ENCODE measurements at places on chromosomes 12 and 14.

GRCh38 chr12:89576572-89577220 is 50.8 kb upstream of the POC1B start:
- no peak for DNase-seq

GRCh38 chr12:104473374-104473983 is 16.7 kb downstream of the CHST11 start:
- peak; percentile 65 for DNase-seq

GRCh38 chr14:44963775-44964380 is 1.9 kb downstream of the TOGARAM1 start:
- no peak for DNase-seq

DNA sequence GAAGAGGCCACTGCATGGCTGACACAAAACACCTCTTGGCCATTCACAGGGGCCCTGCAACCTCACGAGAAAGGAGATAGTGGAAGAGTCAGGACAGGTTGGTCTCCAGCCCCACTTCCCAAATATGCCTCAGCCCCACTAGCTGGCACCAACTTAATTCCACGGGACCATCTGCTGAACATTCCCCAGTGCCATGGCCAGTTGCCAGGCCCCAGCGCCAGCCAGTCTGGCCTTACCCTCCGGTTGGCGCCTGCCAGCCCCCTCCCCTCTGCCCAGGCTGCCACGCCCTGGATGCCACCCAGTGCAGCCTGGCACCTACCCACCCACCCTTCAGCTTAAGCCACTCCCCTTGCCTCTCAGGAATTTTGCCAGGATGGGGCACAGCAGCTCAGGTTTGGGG is 21.2 kb upstream of the HSPB8 start:
- no peak for DNase-seq

- no peak for DNase-seq
These were observed 15.7 kb upstream of the FIGNL2 start for GRCh38 chr12:51863933-51864832.

- DNase-seq = no peak
These were observed 592.5 kb upstream of the USP15 start for GRCh38 chr12:61667676-61668075.

- DNase-seq = no peak
These were observed 569 bp upstream of the RGS6 start for GRCh38 chr14:71931492-71932228.

DNA sequence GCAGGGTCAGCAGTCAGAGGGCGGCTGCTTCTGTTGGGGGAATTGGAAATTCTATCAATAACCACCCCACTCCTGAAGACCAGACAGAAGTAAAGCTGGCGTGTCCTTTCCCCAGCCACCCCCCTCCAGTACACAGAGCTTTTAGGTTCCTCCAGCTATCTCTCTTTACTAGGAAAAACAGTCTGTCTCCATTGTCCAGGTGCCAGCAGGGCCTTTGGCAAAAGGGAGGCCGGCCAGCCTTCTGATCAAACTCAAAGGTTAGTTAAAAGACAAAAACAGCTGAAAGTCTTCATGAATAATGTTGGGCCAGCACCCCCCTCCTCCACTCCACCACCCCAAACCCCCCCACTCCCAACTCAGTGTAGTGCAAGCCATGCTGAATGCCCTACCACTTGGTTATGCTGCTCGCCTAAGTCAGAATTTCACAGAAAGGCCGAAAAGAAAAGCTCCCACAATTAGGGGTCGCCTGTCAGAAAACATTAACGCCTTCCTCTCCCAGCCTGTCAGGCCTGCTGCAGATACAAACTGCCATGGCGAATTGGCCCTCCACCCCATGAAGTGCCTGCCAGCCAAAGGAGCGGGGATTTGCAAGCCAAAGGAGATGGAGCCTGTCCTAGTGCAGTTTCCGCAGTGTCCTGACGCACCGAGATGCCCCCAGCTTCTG is 8.9 kb downstream of the ASCL1 start:
- no peak for DNase-seq

GRCh38 chr12:6083601-6084000 is 40.9 kb downstream of the VWF start:
- no peak for DNase-seq

- peak; percentile 39 for DNase-seq
These were observed 491 bp downstream of the WDR20 start for GRCh38 chr14:102140027-102140749.
